H7 (cell line): ENCODE measurements at places on chromosomes 12 and 14.
A peak's percentile ranks its signal among the peaks of the same experiment; 100 is the strongest.

GRCh38 chr12:26817183-26817591 is 15.8 kb downstream of the ITPR2 start:
- DNase-seq: no peak

DNA sequence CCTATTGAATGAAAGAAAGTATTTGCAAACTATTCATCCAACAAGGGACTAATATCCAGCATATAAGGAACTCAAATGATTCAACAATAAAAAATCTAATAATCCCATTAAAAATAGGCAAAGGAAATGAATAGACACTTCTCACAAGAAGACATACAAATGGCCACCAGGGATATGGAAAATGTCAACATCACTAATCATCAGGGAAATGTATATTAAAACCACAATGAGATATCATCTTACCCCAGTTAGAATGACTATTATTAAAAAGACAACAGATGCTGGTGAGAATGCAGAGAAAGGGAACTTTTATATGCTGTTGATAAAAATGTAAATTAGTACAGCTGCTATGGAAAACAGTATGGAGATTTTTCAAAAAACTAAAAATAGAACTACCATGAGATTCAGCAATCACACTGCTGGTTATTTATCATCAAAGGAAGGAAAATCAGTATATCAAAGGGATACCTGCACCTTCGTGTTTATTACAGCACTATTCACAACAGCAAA is 89.3 kb downstream of the GARIN6 start:
- DNase-seq: no peak

GRCh38 chr14:85159726-85160125 is 370.2 kb upstream of the FLRT2 start:
- no peak for DNase-seq

- no peak for DNase-seq
Observed at GRCh38 chr14:33335366-33335765, 396.7 kb downstream of the NPAS3 start.

- no peak for DNase-seq
Observed at GRCh38 chr14:91349481-91350074, 68.0 kb downstream of the CCDC88C start.

GRCh38 chr14:74959596-74960180 is 4.3 kb upstream of the PGF start:
- DNase-seq: no peak

- peak; percentile 37 for DNase-seq
Observed at GRCh38 chr12:52216100-52216499, 16.9 kb upstream of the KRT7 start.

DNA sequence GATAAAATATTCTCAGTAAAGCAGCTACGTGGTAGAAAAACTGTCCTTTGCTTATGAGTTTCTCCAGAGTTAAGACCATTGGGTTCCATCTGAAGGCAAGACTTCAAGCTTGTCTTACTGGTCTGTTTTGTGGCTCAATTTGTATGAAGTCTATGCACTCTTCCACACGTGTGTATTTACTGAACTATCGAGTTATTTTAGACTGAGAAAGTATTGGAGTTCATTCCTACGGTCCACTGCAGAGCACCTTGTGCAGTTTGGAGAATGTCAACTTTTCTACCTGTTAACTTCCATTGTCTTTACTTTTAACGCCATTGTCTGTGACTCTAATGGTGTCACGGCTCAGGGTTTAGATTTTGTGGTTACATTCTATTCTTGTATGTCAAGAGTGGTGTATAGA is 3.7 kb downstream of the HIF1A start:
- DNase-seq: no peak

GRCh38 chr12:5094551-5094950 is 50.9 kb downstream of the KCNA5 start:
- no peak for DNase-seq

DNA sequence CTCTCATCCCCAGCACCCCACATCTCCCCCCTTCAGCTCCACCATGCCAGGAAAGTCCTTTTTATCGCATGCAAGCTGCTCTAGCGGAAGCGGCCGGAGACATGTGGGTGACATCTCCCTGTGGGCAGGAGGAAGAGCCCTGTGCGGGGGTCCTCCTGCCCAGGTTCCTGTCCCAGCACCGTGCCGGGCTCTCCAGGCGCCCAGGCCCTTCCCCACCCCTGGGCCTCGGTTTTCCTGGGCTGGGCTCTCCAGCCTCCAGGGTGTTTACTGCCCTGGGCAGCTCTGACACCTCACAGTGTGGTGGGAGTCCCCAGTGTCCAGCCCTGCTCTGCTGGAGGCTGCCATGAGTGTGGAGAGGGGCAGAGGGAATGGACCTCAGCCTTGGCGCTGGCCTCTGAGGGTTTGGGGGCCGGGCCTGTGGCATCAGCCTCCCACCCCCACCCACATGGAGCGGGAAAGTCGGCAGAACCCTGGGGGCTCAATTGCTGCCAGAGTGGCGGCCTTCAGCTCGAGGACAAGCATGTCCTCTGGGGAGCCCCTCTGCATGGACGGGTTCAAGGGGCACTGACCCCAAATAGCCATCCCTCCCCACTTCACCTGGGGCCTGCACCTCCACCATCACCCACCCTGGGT is 16.9 kb downstream of the ASPG start:
- no peak for DNase-seq

GRCh38 chr12:77954206-77954555 is 123.5 kb downstream of the NAV3 start:
- DNase-seq: no peak

GRCh38 chr12:10115311-10115710 is 14.7 kb downstream of the CLEC7A start:
- no peak for DNase-seq

- no peak for DNase-seq
Observed at GRCh38 chr14:77040741-77041653, 12.5 kb upstream of the IRF2BPL start.

GRCh38 chr14:94748667-94749347 is 21.1 kb downstream of the GSC start:
- peak; percentile 72 for DNase-seq

DNA sequence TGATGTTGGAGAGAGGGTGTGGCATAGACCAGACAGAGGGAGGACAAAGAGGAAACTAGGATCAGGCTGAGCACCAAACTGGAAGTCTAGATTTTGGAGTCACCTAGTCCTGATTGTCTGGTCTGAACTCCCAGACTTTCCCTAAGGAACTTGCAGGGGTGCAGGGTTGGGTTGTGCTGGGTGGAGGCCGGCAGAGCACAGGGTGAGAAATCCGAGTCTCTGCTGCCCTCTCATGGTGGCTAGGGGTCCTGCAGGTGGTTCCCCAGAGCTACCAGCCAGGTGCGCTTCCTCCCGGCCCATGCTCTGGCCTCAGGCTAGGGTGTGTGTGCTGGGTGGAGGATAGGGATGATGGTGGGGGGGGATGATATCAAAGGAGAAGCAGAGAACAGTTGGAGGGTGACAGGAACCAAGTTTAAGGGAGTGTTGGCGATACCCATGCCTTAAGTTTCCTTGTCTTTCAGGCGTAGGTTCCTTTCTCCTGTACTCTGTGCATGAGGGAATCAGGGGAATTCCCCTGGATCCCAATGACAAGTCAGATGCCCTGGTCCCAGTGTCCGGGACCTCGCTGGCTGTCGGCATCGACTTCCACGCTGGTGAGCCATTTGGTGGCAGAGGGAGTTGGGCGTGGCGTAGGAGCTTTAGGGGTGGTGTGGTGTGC is 33.5 kb upstream of the NXPH4 start:
- peak; percentile 99 for DNase-seq

DNA sequence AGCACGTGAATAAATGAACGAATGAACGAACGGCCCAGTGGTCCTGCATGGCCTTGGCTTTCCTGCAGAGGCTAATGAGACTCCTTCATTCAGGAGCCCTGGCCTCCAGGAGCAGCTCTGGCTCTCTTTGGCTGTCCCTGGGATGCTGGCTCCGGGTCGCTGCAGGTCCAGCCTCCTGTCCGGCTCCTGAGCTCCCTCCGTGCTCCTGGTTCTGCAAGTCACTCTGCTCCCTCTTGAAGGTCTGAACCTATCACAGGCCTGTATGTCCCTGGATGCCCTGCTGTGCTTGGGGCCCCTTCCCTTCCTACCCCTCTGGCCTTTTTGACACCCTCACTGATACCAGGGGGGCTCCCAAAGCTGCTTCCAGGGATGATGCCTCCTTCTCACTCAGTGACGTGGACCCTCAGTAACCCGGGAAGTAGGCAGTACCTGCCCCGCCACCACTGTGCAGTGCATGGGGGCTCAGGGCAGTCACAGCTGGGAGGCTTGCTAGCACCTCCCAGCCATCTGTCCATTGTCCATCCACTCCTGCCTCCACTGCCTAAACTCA is 133.7 kb upstream of the C14orf180 start:
- no peak for DNase-seq

GRCh38 chr14:53880761-53881160 is 75.9 kb downstream of the BMP4 start:
- no peak for DNase-seq

DNA sequence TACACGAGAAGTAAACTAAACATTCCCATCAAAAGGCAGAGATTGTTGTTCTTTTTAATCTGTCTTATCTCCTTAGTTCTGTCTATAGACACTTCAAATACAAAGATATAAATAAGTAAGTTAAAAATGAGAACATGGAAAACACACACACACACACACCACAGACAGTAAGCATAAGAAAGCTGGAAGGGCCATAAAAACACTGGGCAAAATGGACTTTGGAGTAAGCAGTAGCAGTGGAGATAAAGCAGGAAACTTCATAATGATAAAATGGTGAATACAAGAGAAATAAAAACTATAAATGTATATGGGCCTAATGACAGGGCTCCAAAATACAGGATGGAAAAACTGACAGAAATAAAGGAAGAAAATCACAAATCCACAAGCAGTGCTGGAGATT is 32.6 kb downstream of the KICS2 start:
- DNase-seq: no peak

DNA sequence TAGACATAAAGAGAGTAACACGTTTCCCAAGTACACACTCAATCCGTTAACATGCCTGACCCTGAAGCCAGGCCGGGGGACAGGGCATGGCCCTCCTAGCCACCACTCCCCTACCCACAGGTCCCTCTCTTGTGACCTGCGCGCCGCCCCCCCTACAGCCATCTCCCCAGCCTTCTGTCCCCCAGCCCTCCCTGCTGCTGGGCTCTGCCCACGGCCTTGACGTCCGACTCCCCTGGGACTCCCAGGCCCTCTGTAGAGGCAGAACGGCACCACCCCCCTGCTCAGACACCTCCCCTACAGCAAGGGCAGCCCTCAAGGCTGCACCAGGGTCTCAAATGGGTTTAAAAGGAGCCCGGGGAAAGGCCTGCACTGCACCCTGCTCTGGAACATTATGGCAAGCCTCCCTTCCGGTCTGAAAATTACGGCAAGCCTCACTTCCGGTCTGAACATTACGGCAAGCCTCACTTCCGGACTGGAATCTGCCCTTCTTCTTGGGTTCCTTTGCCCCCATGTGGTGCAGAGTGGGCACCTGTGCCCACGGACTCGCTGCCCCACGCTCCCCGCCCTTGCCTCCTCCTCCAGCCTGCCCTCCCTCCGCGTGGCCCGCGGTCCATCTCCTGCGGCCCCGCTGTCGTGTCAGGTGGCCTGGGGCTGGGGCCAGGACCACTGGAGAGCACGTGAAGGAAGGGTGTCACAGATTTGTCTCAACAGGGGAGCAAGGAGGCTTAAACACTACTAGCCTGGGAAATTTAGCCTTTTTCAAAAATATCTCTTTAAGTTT is 77.6 kb downstream of the MOK start:
- peak; percentile 69 for DNase-seq

- DNase-seq: no peak
Observed at GRCh38 chr12:65477721-65478120, 199.2 kb downstream of the MSRB3 start.

DNA sequence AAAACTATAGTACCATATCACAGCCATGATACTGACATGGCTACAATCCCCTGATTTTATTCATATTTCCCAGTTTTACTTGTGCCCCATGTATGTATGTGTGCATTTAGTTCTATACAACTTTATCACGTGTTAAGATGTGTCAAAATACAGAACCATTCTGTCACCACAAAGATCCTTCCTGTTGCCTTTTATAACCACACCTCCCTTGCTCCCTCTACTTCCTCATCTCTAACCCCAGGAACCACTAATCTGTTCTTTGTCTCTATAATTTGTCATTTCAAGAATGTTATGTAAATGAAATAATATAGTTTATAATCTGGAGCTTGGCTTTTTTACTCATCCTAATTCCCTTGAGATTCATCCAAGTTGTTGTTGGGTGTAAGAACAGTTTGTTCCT is 358.4 kb downstream of the DPF3 start:
- no peak for DNase-seq
